ENCODE measurements at places on chromosomes 12 and 14.

DNA sequence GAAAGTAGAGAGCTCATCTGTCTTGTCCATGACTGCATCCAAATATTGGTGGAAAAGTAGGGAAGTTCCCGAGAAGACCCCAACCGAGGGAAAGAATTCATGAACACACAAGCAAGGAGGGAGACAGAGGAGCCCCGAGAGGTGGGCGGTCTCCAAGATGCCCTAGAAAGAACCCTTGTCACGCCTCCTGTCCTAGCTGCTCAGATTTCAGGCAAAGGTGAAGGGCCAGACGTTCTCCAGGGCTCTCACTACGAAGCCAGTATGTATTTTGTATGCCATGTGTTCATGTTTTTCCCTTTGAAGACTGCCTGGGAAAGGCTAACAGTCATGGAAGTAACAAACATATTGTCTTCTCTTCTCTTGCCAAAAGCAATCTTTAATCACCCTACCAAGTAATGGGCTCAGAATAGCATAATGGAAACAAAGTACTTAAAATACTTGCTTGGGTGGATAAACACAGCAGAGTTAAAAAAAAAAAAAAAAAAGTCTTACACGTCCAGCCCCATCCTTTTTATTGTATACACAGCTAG, 99.2 kb upstream of the TBX3 start:
- DNase-seq, result no peak

- peak; percentile 79 for DNase-seq
Observed at GRCh38 chr12:45216230-45216982, 511 bp downstream of the ANO6 start.

- DNase-seq, result no peak
Observed at GRCh38 chr12:45668641-45669040, 60.9 kb upstream of the ARID2 start.

DNA sequence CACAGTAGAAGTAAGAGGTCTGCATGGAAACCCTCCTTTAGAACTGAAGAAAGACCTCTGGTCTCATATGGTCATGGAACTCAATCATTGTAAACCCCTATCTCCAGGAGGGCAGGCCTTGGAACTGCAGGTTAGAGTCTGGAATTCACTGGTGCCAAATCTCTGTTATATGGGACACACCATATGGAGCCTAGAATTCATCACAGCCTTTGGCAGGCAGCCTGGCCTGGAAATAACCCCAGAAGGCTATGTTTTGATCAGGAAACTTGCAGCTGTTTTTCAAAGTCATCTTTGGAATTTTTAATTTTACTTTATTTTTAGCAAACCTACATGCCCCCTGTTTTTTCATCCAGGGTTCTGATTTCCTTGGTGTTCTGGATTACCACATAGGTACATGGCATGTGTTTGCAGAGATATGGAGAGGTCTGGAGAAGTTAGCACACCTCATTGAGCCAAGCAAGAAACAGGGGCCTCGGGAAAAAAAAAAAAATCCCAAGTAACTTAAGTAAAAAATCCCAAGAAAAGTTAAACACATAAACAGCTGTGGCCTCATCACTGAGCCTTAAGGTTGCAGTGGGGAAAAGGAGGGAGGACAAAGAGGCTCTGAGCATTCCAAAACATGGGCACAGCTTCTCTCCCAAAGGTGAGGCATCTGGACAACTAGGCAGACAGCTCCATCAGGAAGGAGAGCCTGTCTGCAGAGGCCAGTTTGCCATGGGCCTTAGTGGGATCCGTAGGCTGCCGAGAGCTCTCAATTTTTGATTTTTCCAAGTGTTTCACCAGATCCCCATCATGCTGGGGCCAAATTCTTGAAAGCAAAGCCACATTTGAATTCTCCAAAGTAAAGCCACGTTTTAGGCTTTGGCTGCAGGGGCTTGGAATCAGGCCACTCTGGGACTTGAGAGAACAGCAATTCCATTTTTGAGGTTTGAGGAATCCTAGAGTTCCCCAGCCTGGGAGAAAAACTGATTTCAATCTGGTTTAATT, 339.6 kb upstream of the TBX3 start:
- DNase-seq, result no peak

GRCh38 chr14:52703225-52703624, 3.8 kb upstream of the PSMC6 start:
- DNase-seq, result no peak

Measured in ELF-1 (cell line).